Suppressor macrophage (primary cell): ENCODE measurements at places on chromosomes 2 and 18.

- DNase-seq: no peak
Measured at GRCh38 chr2:203815541-203815898, 52.1 kb upstream of the CTLA4 start.

GRCh38 chr2:199505755-199506403 is 48.1 kb upstream of the SATB2 start:
- DNase-seq: no peak

- DNase-seq: no peak
Measured at GRCh38 chr2:181771356-181771755, 91.0 kb upstream of the NEUROD1 start.

DNA sequence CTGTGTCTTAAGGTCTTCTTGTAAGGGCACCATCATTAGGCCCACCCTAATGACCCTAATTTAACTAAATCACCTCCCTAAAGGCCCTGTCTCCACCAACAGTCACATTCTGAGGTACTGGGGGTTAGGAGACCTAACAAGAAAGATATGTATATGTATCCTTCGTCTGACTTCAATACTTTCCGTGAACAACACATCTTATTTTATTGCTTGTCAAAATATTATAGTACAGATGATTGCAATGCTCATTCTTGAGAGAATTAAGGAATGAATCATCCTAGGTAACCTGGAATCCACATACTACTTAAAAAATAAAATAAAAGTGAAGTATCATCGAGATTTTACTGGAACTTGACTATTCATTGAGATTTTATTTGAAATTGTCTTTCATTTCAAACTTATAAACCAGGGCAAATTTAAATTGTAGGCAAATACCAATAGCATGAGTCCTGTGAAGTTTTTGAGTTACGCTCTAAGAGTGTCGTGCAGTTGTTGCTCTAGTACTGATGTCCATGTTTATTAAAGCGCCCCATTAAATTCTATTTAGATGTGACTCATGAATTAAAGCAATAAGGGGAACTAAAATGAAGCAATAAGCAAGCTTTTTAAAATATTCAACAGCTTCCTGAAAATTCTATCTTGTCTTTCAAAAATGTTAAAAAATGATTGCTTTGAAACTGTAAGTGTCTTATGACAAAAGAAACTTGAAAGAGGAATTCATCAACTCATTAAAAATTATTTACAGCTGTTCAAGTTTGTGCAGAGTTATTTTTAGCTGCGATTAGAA is 40.0 kb downstream of the CCDC102B start:
- no peak for DNase-seq

- DNase-seq: peak; percentile 63
Measured at GRCh38 chr2:27322301-27322765, 564 bp downstream of the MPV17 start.

DNA sequence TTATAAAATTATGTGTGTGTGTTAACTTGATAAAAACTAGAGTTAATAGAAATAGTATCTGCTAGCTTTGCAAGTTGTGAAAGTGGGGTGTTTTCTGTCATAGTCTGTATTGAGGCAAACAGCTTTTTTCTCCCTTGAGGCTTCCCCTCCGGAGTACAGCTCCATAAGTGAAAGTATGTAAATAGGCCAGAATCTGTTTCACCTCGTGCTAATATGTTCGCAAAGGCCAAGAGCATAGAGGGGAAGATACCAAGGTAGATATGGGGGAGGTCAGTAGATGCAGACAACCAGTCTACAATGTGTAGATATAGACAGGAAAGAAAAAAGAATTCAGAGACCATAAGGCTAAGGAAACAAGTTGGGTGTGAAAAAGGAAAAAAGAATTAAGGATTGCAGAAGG is 72.9 kb downstream of the PTRHD1 start:
- no peak for DNase-seq

DNA sequence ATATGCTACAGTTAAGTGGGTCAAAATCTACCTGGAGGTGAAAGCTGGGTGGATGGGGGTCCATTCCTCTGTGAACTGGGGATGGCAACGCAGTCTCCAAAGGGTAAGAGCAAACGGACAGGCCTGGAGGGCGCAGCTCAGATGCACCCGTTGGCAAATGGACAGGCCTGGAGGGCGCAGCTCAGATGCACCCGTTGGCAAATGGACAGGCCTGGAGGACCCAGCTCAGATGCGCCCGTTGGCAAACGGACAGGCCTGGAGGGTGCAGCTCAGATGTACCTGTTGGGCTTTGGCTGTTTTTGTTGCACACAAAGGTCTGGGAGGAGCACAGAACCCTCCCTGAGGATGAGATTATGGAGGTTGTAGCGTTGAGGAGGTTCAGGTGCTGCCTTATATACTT is 33.7 kb downstream of the RBFA start:
- no peak for DNase-seq

- no peak for DNase-seq
Measured at GRCh38 chr2:186554429-186554828, 35.4 kb upstream of the ITGAV start.

- DNase-seq: peak; percentile 83
Measured at GRCh38 chr18:23573626-23574431, 12.5 kb downstream of the NPC1 start.

DNA sequence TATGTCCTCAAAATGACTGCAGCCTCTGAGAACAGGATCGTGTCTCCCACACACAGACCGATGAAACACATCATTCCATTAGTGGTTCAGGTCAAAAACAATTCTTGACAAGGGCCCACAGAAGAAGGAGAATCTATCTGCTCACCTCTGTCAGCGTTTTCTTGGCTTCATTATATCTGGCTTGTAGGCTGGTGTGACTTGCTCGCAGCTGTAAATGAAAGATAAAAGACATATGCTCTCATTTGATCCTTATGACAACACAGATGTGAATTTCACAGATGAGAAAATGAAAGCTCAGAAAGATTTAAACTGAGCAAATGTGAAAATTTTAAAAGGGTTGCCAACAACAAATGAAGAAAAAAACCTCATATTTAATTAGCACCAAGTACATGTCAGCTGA is 61.6 kb downstream of the CCDC93 start:
- DNase-seq: no peak

DNA sequence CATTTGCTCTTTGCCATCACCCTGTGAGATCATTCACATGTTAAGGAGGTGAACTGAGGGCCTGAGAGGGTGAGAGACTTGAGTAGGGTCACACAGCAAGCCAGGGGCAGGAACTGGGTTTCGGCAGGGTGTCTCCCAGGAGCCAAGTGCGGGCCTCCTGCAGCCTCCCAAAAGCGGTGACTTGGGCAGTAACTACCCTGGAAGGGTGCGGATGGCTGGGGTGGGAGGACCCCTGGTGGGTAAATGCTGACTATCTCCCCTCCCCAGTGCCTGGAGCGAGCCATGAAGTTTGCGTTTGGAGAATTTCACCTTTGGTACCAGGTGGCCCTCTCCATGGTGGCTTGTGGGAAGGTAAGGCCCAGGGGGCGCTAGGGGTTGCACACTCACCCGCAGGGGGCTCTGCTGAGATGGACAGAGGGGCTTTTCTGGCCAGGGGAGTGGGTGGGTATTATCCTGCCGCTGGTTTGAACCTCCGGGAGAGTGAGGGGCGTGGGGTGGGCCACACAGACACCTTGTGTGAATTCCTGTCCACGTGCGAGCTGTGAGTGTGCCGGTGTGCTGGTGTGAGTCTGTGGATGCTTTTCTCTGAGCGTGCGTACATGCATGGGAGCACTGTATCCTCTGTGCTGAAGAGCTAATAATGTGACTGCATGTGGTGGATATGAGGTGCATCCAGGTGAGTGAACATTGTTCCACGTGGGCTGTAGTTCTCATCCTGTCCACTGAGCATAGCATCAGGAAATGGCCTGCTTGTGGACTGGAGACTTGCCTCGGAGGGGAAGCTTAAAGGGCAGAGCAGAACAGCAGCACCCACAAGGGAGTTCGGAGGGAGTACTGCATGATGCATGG is 91.0 kb upstream of the MCFD2 start:
- DNase-seq: no peak

DNA sequence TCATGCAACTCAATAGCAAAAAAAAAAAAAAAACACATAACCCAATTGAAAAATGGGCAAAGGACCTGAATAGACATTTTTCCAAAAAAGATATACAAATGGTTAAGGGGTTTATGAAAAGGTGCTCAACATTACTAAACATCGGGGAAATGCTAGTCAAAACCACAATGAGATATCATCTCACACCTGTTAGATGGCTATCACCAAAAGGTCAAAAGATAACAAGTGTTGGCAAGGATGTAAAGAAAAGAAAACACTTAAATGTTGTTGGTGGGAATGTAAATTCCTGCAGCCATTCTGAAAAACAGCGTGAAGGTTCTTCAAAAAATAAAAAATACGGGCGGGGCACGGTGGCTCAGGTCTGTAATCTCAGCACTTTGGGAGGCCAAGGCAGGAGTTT is 112.4 kb upstream of the CAB39 start:
- DNase-seq: no peak

- DNase-seq: no peak
Measured at GRCh38 chr2:120960770-120961366, 225.2 kb downstream of the GLI2 start.

DNA sequence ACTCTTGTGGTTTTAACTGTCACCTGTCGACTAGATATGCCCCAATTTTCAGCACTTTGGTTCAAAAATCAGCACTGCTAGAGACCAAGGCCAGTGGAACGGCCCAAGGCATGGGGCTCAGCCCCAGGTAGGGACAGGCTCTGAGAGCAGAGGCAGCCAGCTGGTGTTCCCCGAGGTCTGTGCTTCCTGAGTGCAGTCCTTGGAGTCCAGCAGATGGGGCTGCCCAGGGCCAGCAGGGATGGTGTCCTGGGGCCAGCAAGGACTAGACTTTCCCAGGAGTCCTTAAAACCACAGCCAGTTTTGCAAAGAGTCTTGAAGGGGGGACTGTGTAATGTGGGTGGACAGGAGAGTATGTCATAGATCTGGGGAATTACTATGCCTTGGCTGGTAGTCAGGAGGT is 56.3 kb downstream of the POMC start:
- no peak for DNase-seq

DNA sequence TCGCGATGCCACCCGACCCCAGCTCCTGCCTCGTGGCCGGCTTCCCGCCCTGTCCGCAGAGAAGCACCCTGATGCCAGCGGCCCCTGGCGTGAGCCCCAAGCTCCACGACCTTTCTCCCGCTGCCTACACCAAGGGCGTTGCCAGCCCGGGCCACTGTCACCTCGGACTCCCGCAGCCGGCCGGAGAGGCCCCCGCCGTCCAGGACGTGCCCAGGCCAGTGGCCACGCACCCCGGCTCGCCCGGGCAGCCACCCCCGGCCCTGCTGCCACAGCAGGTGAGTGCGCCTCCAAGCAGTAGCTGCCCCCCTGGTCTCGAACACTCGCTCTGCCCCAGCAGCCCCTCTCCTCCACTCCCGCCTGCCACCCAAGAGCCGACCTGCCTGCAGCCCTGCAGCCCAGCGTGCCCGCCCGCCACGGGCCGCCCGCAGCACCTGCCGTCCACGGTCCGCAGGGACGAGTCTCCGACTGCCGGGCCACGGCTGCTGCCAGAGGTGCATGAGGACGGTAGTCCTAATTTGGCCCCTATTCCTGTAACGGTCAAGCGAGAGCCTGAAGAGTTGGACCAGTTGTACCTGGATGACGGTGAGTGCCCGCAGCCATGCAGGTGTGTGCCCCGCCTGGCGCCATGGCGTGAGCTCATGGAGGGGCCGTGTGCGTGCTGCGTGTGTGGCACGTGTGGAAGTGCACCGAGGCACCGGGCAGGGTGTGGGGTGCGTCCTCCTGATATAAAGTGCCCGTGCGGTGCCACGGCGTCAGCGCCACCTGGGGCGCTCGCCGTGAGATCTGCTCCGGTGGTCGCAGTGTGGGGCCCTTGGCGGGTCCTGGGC is 90.8 kb downstream of the NFATC1 start:
- DNase-seq: no peak

DNA sequence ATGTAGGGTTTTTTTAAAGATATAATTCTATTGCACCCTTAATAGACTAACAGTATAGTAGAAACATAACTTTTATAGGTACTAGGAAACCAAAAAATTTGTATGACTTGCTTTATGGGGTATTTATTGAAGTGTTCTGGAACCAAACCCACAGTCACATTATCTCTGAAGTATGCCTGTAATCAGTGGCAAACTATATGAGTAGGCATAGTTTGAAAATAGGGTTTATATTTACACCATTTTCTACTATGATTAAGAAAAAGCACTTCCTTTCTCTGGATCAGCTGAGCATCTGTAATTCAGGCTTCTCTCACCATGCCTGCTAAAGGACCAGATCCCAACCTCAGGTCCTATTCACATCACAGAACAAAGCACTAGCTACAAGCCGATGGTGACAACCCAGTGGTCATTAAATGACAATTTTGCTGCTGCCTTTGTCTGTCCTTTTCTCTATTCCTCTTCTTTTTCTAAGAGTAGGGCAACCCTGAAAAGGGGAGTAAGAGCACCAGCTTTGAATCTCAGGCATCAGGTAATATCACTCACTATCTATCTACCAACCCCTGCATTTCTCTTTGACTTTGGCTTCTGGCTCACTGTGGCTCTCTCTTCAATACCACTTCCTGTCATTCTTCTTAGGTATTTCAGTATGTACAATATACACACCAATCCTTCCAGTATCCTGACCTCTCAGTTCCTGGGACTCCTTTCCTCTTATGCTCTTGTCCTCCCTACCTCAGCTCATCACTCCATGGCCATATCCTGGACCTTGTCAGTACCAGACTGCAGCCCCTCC is 14.4 kb downstream of the NEMP2 start:
- DNase-seq: no peak

DNA sequence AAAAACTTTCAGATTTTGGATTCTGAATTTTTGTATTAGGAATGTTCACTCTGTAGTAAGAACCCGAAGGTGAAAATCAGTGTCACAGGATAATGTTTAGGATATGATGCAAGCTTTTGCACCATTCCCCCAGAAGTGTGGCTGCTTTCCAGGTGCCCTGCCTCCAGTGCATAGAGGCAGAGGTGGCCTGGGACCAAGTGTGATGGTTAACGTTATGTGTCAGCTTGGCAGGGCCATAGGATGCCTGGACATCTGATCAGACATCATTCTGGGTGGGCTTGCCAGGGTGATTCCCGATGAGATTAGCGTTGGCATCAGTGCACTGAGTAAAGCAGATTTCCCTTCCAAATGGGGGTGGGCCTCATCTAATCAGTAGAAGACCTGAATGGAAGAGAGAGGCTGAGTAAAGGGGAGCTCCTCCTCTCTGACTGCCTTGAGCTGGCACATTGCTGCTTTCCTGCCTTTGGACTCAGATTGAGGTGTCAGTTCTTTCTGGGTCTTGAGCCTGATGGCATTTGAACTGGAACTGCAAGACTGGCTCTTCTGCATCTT is 177.4 kb upstream of the HS6ST1 start:
- DNase-seq: no peak

- DNase-seq: peak; percentile 6
Measured at GRCh38 chr18:59026831-59027410, 112.8 kb upstream of the SEC11C start.
